ENCODE measurements at places on chromosomes 11 and 22. TPM values are rescaled to one million over a fixed set of nuclear protein-coding genes. Genes with fewer than 3 reads are reported as not detected.
A peak's percentile ranks its signal among the peaks of the same experiment; 100 is the strongest.

GRCh38 chr11:119747868-119748660 lies 19.1 kb upstream of the NECTIN1 start:
- DNase-seq: no peak

The BSCL2 gene
- total RNA-seq: 43.5 TPM

- DNase-seq: no peak
These were observed 159.3 kb downstream of the MIAT start for GRCh38 chr22:26816726-26817125.

GRCh38 chr22:25668437-25668836 lies 73.6 kb upstream of the MYO18B start:
- DNase-seq: peak; percentile 91

The LRP5 gene
- total RNA-seq: 8.3 TPM

DNA sequence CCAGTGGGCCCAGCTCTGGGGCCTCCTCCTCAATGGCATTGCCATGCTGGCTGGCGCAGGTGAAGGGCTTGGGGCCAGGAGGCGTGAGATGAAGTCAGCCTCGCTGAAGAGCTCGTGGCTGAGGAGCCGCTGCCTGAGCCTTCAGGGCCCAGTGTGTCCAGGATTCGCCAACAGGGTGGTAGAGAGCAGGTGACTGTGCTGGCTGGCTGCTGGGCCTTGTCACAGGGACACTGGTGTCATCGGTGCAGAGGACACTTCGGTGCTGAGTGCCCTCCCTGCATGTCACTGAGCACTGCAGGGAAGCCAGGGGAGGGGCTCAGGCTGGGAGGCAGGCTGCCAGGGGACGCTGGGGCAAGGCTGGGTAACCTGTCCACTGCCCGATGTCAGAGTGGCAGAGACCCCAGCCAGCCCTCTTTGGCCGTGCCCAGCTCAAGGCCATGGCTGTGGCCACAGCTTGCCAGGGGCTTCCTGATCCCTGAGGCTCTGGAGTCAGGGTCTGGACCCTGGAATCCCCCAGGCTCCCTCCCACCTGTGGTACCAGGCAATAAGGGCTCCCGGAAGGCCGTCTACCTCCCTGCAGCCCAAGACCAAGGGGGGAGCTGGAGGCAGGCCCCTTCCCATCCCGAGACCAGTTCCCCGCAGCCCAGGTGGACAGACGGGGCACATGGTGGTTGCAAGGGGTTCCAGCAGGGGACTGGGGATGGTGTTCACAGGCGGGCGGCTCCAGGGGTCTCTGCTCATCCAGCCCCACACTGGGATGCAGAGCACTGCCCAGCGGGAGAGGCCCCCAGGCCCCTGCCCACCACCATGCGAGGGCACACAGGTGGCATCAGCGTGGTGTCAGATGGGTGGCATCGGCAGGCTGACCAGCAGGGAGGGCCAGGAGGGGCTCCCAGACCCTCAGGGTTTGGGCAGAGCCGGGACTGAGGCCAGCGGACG lies 63.9 kb downstream of the ARFGAP3 start:
- DNase-seq: no peak

GRCh38 chr11:35358391-35358790 lies 61.0 kb downstream of the SLC1A2 start:
- no peak for DNase-seq

DNA sequence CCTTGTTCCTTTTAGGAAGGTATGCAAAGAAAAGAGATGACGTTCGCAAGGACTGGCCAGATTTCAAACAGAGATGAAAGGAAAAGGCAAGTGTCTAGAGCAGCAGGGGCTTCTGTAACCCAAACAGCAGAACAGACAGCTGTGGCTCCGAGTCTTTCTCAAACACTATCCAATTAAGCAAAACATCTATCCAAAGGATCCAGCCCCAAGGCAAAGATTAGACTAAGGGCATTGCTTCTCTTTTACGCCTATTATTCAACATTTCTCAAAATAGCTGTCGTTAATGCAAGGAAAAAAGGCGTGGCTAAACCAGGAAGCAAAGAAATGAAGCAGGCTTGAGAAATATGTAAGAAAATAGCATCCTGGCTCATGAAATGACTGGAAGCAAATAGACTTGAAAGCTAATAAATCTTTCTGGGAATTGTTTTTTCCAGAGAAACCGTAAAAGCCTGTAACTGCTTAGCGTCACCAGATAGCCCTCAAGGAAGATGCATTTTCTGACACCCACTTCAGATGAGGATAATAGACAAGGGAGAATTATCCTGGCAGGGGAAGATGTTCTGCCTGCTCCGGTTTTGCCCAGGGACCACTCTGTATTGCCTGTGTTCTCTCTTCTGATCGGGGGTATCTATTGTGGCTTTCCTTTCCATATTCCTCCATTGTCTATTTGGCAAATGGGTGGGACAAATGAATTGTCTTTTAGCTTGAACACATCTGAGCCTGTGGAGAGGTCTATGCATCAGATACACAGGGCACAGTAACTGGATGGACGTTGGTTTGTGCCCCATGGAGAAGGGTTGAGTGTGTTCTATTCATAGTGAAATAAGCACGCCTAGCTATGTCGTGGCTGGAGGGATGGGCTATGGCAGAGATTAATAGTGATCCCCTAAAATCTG lies 20.2 kb downstream of the C11orf96 start:
- DNase-seq: peak; percentile 36

- peak; percentile 43 for DNase-seq
These were observed 103.2 kb downstream of the SLC1A2 start for GRCh38 chr11:35316161-35316560.

DNA sequence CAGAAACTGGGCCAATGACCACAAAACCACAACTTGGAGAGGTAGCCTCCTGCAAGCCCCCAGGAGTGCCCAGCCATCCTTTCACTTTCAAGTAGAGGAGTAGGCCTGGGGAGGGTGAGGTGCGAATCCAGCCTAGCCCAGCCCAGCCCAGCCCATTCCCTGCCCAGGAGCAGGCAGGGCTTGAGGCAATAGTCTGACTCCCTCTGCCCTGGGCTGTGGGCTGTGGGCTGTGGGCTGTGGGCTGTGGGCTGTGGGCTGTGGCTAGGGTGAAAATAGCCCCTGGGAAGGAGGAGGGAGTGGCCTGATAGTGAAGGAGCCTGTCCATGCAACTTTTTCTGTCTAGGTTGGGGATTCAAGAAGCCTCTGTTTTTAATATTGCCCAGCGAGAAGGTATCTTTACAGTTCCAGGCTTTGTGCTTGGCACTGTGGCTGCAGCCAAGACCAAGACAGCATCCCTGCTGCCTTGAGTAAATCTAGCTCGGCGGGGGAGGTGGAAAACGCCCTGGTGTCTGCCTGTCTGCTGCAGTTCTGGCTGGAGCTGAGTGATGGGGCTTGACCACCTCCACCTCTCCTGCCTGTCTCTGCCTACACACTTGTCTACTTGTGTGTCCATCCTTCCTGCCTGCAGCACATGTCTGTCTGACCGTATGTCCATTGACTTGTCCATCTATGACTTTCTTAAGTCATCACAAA lies 40.7 kb downstream of the LMO1 start:
- DNase-seq: no peak

The PDGFD gene
- 37.4 TPM for total RNA-seq

The IPO7 gene
- 115 TPM for total RNA-seq

The C11orf42 gene
- total RNA-seq: not detected

The VPS51 gene
- 336 TPM for total RNA-seq

The APBB1 gene
- total RNA-seq: 41.8 TPM

The SCT gene
- not detected for total RNA-seq

The HPX gene
- not detected for total RNA-seq

- DNase-seq: no peak
These were observed 45.8 kb downstream of the SGSM3 start for GRCh38 chr22:40416267-40416570.
